Right lobe of liver (tissue), 6 donors: ENCODE measurements at places on chromosomes 1 and 21. TPM values are rescaled to one million over a fixed set of nuclear protein-coding genes. Genes with fewer than 3 reads are reported as not detected.

DNA sequence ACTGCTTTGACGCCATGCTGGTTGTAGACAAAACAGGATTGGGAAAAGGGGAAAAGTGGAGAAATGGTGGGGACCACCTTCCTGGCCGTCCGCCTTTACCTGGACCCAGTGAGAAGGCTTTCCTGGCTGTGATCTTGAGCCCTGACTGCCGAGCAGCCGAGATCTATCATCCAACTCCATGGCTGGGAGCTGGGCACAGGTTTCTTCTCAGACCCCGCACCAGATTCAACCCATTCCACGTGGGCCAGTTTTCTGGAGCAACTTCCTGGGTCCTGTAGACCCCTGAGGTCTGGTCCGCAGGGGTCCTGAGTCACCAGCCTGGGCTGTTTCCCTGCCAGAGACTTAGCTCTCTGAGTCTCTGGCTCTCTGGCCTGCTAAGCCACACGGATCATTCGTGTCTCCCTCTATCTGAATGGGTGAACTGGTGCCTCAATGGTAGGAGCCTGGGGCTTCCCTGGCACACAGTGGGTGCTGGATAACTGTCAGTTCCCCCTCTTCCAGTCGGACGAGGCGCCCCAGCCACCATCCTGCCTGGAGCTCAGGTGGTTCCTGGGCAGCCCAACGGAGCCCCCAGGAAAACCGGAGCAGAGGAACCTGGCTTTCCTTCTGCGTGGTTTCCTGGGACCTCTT lies 4.5 kb upstream of the NPHP4 start:
- no peak for DNase-seq

DNA sequence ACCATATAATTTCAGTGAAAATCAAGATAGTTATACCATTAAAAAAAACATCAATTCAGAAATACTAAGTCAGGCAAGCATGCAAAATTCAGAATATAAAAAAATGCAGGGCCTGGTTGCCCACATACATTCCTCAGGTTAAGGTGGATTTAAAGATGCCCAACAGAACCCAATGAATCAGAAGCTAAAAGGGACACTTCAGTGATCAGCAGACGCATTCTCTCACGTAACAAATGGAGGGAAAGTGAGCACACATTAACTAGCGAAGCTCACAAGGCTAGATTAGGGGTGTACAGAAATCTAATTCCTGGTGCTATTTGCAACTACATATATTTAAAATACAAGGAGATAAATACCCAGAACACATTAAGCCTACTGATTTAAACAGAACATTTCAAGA lies 17.5 kb downstream of the TOMM20 start:
- DNase-seq: no peak

DNA sequence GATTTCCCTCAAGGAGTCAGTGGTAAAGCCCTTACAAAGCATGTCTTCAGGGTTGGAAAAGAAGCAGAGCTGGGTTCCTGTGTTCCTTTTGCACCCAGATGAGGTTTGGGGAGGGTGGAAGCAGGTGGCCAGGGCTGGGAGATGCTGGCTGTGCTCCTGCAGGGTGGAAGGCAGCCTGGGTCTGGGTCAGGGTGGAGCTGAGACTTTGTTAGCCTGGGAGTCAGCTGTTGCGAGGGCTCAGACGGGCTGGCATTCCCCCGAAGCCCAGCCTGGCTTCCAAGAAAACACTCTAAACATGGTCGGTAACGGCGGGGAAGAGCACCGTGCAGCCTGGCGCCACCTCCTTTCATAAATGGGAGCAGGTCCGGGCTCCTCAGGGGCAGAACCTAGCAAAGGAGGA lies 43.7 kb upstream of the EPS8L3 start:
- peak; percentile 25 for DNase-seq

The DENND2C gene
- total RNA-seq: 3.0 TPM

DNA sequence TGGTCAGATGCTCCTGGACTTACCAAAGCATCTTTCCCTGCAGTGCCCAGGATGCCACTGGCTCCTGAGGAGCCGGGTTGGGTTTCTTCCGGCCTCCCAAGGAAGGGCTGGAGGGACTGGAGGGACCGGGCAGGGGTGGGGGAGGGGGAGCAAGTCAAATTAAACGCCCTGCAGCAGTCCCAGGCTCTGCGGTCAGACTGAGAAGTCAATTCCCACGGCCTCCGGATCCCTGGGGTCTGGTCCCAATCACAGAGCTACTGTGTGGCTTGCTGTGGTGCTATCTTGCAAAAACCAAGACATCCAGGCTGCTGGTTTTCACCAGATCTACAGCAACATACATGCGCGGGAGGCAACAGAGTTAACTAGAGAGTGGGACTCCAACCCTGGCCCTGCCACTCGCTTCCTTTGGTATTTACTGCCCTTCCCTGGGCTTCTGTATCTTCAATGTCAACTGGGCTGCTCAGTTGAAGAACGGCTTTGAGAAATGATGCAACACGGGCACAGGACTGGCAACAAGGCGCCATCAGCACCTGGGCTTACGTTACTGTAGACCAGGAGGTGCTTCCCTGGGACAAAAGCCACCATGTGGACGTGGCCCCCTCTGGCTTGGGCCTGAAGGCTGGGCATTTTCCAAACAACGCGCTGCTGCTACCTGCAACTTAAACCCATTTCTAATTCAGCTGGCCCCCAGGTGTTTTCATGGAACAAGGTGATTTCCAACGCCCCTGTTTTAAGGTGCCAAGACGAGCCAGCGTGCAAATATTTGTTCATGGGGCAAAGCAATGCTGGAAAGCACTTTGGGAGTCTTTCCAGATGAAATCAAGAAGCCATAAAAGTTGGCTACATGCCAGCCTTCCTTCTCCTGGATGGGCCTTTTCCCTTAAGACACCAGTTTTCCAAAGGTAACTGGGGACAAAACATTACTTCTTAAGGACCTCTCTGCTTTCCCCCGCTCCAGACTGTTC lies 11.5 kb downstream of the RCC2 start:
- no peak for DNase-seq

DNA sequence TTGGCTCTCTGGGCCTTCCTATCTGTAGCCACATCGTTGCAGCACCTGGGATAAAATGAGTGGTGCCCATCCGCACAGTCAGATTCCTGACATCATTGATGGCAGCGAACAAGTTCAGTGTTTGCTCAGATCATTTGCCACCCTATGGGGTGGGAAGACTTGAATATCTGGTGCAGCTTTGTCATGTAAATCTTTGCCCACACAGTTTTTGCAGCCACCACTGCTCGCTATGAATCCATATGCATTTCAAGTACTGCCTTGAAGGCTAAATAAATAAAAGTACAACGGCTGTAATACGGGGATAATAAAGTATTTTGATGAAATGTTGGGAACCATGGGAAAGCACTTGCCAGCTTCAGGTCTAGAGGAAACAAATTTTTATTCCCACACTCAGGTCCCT lies 56.3 kb upstream of the COA6 start:
- no peak for DNase-seq

GRCh38 chr1:67646145-67647035 lies 38.6 kb upstream of the GADD45A start:
- peak; percentile 74 for DNase-seq

The PAPPA2 gene
- total RNA-seq: 3.1 TPM
